ENCODE measurements at places on chromosomes 12 and 14.

DNA sequence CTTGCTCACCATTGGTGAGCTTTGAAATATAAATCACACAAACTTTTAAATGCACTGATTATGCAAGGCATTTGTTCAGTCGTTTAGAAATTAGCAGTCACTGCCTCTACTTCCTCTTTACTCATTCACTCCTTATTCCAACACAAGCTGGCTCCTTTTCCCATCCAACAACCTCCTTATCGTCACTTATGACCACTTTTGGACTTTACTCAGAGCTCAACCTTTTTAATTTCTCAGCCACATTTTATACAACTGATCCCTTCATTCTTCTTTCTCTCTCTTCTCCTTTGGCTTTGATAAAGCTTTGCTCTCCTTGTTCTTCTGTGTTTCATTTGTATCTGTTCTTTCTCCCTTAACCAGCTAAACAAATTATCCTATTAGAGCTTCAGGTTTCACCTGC lies 126.4 kb upstream of the PLEKHA5 start:
- DNase-seq: no peak

GRCh38 chr14:97028382-97028781 lies 231.2 kb downstream of the VRK1 start:
- DNase-seq: no peak

DNA sequence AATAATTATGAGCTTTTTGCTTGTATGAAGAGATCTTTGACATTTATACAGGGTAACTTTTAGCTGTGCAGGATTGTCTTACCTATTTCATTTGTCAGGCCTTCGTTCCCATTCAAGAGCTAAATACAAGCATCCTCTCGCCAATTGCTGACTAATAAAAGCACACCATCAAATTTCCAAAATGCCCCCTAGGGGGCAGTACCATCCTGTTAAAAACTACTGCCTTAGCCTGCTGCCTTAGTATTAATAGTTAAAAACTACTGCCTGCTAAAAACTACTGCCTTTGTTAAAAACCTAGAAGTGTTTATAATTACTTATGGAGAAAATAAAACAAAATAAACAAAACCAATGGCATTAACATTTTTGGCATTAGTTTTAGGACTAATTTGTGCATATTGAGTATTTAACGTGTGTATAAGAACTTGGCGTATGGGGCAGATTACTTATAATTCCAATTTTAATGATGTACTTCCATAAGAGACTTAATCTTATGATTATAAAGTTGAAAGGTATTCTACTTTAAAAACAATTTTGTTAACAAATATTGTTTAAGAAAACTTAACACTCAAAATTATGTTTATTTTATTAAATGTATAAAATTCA lies 3.0 kb upstream of the IFI27L2 start:
- DNase-seq: no peak

DNA sequence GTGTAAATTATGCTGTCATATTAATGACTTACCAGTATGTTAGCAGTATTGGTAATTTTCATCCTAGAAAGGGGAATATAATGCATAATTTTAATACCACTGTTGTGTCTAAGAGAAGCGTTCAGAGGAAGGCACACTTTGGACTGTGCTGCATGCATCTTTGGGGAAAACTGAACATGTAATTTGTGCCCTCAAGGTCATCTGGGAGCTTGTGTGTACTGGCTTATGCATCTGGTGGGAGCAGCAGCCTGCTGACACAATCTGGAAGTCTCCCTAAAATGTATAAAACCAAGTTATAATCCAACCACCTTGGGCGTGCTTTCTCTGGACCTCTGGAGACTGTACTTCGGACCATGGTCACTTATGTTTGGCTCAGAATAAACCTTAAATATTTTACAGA lies 14.1 kb downstream of the FGD4 start:
- no peak for DNase-seq

GRCh38 chr14:33612197-33612505 lies 338.7 kb downstream of the EGLN3 start:
- DNase-seq: no peak

GRCh38 chr12:6827982-6828780 lies at the start of gene P3H3:
P3H3 (plus strand) TSS chr12:6828407; CDS start chr12:6828441, 34 bp downstream.
- DNase-seq: no peak

GRCh38 chr12:12582193-12582881 lies 19.7 kb upstream of the DUSP16 start:
- no peak for DNase-seq

DNA sequence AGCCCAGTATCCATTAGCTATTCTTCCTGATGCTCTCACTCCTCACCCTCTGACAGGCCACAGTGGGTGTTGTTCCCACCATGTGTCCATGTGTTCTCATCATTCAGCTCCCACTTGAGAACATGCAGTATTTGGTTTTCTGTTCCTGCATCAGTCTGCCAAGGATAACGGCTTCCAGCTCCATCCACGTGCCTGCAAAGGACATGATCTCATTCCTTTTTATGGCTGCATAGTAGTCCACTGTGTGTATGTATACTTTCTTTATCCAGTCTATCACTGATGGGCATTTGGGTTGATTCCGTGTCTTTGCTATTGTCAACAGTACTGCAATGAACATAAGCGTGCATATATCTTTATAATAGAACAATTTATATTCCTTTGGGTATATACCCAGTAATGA lies 8.9 kb downstream of the ATG2B start:
- no peak for DNase-seq
